ENCODE measurements at places on chromosomes 12 and 14.

- no peak for DNase-seq
These were observed 3.1 kb downstream of the FAM222A start for GRCh38 chr12:109716512-109717389.

DNA sequence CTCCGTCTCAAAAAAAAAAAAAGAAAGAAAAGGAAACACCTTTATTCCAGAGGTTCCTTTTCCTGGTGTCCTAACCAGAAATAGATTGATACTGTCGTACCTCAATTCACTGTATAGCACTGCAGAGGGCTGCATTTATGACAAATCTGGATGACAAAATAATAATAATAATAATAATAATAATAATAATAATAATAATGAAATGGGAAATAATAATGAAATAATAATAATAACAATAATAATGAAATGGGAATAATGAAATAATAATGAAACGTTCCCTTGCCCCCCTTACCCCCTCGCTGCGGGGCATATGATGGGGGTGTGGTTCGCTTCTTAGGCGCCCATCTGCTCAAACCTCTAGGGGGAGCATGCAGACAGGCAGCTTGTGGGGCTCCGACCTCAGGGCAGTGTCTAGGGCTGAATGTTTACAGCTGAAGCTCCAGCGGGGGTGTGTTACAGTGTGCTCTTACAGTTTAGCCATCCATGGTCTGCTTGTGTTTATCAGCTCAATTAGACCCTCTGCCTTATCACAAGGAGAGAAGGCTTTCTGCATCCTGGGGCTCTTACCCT, 1088.3 kb upstream of the SEL1L start:
- DNase-seq = no peak

GRCh38 chr14:100893760-100894159, 9.8 kb downstream of the RTL1 start:
- no peak for DNase-seq

DNA sequence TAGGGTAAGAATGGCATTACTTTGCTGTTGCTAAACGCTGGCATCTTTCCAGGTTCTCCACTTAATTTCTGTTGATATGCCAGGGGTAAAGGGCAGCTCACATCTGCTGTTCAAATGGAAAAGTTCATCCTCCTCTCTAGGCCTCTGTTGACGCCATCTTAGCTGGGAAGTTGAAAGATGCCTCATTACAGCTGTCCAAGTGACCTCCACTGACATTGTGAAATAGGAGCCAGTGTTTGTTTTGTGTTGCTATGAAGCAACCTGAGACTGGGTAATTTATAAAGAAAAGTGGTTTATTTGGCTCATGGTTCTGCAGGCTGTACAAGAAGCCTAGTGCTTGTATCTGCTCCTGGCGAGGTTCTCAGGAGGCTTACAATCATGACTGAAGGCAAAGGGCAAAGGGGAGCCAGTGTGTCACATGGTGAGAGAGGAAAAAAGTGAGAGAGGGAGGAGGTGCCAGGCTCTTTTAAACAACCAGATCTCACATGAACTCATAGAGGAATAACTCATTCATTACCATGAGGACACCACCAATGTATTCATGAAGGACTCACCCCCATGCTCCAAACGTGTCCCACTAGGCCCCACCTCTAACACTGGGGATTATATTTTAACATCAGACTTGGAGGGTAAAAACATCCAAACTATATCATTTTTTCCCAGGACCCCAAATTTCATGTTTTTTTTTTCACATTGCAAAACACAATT, 3.2 kb upstream of the ADAM21 start:
- no peak for DNase-seq

GRCh38 chr14:103103461-103104388, 9.2 kb downstream of the EXOC3L4 start:
- DNase-seq = no peak

GRCh38 chr12:12891881-12892355, 556 bp downstream of the GPRC5A start:
- no peak for DNase-seq

- DNase-seq = no peak
These were observed 108.7 kb upstream of the ETV6 start for GRCh38 chr12:11540615-11541310.

GRCh38 chr14:96445844-96446710, 54.1 kb downstream of the AK7 start:
- DNase-seq = no peak
